NCI-H187 treated with DMSO at 0.1 percent for 48 hours (cell line): ENCODE measurements at places on chromosomes 12 and 14.

DNA sequence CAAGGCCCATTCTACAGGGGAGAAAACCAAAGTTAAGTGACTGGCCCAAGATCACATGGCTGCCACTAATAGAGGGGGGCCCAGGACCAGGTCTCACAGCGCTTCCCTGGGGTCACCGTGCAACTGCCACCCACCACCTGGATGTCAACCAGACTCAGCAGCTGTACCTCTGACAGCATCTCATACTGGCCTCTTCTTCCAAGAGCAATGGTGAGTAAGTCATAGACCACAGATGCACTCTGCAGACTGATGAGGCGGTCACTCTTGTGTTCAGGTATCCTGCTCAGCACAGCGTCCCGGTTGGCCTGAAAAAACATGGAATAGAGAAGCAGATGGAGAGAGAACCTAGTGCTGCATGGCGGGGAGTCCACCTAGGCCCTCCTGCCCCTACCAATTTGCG lies 139.9 kb downstream of the TTC7B start:
- no peak for DNase-seq

- no peak for DNase-seq
These were observed 43.0 kb downstream of the NCOR2 start for GRCh38 chr12:124524231-124524925.

DNA sequence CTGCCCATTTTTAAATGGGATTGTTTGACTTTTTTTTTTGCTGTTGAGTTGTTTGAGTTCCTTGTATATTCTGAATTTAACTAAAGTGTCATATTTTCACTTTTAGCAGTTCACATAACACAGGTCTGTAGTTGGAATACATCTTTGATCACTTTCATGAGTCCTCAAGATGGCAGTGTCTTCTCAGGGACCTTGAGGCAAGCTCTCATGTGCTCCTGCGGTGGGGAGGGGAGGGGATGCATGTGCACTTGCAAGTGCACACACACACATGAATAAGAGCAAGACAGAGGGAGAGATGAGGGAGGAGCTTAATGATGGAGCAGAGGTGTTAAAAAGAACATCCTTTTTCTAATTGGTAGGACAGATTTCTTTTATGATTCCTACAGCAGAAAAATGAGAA lies 291.4 kb upstream of the OR4E1 start:
- no peak for DNase-seq

GRCh38 chr12:3775385-3776035 lies 22.6 kb upstream of the CRACR2A start:
- DNase-seq, result no peak

DNA sequence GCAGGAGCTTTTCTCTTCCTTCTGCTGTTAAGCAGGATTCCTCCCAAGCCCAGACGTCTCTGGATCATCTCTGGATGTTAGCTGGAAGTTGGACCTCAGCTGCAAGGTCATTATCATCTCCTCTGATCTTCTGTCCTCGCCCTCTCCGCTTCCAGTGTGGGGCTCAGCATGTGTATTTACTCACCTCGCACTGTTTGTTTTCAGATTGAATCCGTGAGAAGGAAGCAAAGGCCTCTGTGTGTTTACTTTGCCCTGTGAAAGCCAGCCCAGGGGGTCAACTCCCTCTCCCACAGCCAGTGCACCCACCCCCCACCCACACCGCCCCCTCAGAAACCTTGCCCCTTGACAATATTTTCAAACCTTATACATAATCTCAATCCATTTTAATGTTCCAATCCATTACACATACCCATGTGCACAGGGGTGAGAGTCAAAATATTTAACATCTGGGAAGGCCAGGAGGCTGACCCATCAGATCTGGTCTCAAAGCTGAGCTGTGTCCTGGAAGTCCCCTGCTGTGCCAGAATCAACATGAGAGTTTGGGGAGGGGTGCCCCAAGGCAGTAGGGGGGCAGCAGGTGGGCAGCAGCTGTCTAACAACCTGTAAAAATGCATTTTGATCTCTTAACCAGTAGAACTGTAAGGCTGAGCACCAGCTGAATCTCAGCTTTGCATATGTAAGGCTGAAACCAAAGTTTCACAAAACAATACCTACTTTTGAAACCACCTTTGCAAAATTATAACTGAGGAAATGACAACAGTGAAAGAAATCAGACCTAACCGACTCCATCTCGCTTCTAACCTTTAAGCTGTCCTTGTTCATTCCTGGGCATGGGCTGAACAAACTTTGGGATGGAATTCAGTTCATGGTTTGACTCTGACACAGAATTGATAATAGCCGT lies 157.9 kb downstream of the ZNF664 start:
- DNase-seq, result no peak

DNA sequence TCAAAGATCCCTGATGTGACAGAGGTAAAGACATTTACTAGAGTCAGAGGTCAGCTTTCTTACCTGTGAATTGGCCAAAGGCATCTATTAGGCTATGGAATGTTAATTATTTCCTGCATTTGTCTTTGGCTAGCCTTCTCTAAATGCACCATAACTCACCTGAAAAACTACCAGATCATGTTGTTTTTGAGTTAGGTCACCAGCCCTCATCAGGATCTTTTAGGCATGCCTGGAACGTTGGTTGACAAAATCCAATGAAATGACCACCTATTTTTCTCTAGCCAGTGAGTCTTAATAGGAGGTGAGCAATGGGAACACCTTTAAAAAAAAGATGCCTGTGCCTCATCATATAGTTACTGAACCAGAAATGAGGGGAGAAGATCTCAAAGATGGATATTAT lies 46.2 kb downstream of the ANO4 start:
- no peak for DNase-seq

GRCh38 chr12:31574803-31575575 lies 15.9 kb downstream of the DENND5B start:
- no peak for DNase-seq

DNA sequence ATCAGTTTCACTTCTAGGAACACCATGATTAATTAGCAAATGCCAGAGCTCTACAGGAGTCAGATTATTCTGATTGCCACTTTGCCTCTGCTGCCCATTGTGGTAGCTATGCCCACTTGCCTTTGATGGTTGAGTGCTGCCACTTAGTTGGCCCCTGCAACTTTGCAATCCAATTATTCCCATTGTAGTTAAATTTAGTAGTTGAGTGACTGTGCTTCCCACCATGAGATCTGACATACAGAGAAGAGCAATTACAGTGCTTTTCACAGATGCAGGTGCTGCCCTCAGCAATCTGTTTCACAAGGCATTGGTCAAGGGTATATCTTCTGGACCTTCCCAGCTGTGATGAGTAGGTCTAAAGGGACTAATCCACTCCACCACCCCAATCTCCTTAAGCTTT lies 468.4 kb upstream of the RGS6 start:
- DNase-seq, result no peak

DNA sequence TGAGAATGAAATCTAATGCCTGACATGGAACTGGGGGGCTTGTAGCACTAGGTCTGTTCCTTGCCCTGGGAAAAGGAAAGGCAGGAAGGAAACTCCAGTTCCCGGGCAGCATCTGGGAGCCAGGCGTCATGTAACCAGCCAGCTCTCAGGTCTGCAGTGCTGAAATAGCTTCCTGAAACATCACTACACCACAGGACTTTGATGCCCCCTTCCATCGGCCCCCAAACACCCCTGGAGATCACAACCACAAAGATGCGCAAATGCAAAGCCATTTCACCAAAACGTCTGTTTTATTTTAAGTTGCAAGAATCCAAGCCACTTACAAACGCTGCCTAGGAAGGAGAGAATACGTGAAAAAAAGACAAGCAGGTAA lies 40.9 kb downstream of the KCTD10 start:
- DNase-seq, result no peak
